Renal cortical epithelial cell (primary cell): ENCODE measurements at places on chromosomes 3 and 15.

DNA sequence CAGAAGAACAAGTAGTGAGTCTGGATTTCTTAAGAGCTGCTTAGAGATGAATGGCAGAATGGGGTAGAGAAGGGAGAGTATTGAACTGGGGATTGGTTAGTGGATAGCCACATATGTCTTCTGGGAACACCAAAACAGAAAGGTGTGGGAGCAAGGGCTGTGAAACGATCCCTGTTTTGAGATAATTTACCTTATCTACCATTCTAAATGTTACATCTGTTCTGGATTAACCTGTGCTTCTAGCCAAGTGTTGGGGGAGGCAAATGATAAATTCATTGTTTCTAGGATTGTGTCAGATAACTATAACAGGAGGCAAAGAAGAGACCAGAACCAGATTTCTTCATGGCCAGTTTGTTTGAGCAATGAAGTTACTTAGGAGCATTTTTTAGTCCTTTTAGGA lies 8.4 kb downstream of the NR1D2 start:
- DNase-seq = no peak

GRCh38 chr3:46946856-46947545 lies 29.5 kb downstream of the CCDC12 start:
- DNase-seq = peak; percentile 53

DNA sequence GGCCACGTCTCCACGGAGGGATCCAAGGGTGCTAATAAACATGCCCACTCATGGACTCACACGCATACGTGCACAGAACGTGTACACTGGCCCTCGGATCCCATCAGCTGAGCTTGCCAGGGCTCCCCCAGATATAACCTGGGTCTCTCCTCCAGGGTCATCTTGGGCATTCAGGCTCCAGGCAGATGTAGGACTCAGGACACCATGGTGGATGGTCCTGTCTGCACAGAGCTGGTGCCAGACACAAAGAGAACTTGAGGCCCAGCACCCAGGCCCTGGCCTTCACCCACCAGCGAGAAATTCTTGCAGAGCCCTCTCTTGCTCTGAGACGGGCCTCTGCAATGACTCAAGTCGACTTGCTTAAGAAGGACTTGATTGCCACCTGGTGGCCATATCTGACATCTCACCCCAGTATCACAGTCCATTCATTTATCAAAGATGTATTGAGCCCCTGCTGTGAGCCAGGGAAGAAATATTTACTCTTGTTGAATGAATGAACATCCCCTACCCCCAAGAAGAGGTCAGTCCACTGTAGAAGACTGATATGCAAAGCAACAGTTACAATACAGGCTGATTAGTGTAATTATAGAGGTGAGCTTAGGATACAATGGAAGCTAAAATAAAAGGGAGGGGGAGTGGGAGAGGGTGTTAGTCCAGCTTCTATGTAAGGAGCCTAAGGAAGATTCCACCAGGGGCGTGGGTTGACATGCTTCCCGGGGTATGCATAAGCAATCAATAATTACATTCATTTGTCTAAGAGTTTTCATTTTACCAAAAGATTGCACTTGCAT lies 34.2 kb upstream of the VPS8 start:
- DNase-seq = peak; percentile 91

DNA sequence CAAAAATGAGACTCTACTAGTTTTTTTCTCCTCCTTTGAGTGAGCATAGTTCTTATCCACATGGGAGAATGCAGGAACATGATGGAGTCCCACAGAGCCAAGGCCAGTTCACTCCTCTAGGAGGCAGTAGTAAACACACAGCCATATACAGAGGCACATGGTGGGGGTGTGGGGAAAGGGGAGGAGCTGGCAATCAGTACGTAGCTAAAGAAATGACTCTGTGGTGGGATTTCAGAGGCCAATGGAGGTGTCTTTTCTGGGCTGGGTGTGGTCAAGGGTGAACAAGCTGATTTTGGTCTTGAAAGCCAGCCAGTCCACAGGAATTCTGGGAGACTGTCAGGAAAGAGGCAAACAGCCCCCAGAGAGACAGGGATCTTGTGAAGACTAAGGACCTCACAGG lies 6.6 kb upstream of the RAB11A start:
- peak; percentile 66 for DNase-seq

GRCh38 chr3:108546692-108547091 lies 36.3 kb upstream of the MYH15 start:
- DNase-seq = no peak

- DNase-seq = no peak
Observed at GRCh38 chr3:189744235-189744634, 113.0 kb downstream of the TP63 start.

GRCh38 chr15:42056934-42057798 lies 36.3 kb upstream of the PLA2G4E start:
- DNase-seq = peak; percentile 97

DNA sequence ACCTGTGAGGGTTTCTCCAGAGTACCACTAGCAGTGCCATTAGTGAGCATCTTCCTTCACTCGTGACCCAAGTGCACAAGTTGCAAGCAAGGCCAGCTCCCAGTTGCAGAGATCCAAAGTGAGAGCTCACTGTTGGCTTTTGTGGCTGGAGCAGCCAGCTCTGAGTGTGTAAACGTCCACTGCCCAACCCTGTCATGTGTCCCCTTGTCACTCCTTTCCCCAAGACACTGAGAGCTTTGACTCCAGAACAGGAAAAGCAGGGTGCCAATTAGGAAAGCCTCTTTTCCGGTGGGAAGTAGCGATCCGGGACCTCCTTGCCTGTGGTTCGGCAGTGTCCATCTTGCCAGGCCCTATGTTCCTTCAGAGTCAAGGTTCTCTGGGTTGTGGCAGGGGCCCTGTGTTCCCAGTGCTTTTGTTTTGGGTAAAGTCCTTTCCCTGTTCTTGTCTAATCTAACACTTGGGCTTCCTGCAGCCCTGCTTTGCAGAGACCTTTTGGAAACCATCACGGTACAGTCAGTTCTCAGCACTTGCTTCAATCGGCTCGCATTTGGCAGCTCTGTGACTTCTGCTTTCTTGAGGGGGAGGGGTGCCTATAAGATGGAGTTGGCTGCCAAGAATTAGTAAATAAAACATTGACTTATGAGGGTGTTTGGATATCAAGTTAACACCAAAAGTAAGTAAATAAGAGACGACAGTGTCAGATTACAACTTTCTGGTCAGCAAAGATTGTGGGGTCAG lies 90.5 kb downstream of the DNASE1L3 start:
- DNase-seq = no peak

- no peak for DNase-seq
Observed at GRCh38 chr15:42510258-42511006, 15.0 kb downstream of the SNAP23 start.

DNA sequence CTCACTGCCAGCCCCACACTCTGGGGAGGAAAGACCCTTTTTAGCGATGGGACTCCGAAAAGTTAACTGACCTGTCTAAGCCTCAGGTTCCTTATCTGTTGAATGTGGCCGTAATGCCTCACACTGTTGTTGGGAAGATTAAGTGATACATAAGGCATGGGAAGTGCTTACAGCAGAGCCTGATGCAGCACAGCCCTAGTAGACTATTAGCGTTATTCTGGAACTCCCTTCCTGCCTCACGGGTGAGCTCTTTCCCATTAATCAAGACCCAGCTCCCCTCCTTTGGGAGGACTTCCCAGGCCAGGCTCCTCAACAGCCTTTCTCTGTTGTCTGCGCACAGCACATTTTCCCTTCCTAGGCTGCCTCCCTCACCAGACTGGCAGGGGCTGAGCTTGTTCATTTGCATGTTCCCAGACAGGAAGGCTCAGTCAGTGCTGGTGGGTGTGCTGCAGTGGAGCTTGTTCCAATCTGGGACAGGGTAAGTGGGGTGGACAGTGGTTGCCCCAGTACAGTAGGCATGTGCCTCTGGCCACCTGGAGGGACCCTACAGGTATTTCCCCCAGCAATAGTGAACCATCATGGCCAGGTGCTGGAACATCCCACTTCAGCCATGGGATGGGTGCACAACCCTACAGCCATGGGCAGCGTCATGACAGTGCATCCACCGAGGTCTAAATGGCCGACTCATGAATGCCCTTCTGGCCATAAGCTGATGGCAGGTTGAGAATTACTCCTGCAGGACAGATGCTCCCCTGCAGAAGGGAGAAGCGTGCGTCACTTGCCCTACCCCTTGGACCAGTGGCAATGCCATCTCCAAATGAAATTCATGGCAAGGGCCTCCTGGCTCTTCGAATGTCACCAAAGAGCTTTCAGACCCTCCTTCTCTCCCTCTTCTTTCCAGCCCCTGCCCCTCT lies 5.8 kb upstream of the PSTPIP1 start:
- no peak for DNase-seq

DNA sequence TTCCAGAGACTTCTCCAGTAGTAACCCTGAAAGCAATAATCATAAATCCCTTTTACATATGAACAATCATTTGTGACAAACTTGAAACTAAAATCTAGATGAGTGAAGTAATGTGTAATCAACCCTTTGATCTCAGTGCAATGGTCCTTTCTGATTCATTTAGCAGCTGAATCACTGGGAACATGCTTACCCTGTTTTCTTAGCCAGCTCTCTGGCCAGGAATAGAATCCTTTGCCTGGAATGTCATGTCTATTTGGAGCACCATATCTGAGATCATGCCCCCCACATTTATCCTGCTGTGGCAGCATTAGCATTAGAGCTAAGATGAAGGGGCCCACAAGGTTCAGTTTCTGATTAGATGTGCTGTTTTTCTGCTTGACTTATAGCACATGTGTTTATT lies 309.8 kb downstream of the OXSM start:
- peak; percentile 90 for DNase-seq

DNA sequence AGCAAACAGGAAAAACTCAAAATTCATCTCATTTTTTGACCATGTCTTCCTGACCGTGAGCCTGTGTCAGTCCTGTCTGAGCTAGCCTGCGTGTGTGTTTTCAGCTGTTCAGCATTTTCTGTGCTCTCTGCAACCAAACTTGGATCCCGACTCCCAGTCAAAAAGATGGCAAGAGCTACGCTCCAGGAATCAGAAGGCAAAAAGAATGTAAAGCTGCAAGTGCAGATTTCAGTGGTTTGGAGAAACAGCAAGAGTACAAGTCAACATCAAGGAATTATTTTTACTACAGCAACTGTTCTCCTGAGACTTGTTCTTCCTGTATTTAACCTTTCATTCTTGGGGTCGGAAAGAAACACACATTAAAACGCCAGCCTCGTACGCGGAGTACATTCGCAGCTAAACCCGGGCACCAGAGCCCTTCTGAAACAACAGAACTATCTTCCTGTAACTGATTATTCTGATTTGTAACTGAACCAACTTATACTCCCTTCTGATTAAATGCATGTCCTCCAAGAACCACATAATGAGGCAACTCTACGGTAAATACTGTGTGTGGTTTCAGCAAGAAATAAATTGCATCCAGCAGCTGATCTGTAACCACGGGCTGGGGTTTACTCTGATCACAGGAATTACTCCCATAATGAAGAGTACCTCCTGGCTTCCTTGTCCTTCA lies 107.4 kb downstream of the LRIG1 start:
- DNase-seq = peak; percentile 35

DNA sequence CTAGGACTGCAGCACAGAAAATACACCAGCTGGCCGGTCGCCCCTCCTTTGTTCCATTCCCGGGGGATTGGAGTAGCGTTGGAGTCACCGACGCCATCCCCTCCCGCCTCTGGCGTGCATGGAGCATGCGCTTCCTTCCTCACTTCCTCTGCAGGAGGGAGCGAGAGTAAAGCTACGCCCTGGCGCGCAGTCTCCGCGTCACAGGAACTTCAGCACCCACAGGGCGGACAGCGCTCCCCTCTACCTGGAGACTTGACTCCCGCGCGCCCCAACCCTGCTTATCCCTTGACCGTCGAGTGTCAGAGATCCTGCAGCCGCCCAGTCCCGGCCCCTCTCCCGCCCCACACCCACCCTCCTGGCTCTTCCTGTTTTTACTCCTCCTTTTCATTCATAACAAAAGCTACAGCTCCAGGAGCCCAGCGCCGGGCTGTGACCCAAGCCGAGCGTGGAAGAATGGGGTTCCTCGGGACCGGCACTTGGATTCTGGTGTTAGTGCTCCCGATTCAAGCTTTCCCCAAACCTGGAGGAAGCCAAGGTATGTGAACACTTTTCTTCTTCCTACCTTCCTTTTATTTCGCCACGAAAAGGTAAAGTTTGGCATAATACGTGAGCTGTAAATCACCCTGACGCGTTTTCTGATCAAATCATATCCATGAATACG lies at the start of gene SCG3:
TSS of gene SCG3 (plus strand) at position 201 of the 661 bp plus-strand sequence. CDS start at position 454, 253 bp downstream.
- peak; percentile 52 for DNase-seq
